H7 (cell line): ENCODE measurements at places on chromosomes 1 and 21. TPM values are rescaled to one million over a fixed set of nuclear protein-coding genes. Genes with fewer than 3 reads are reported as not detected.

The DCST1 gene
- not detected in 2 replicates for total RNA-seq

The KCNA3 gene
- total RNA-seq = 0.48 and 0.59 TPM in 2 replicates

The USF1 gene
- 169 and 176 TPM in 2 replicates for total RNA-seq

The RNF207 gene
- 6.8 and 25.3 TPM in 2 replicates for total RNA-seq

The DENND2C gene
- 1.7 and 2.1 TPM in 2 replicates for total RNA-seq

The NECTIN4 gene
- total RNA-seq = not detected in 2 replicates

The OLIG2 gene
- total RNA-seq = 0.17 and 0.67 TPM in 2 replicates

The RNPEP gene
- 129 and 136 TPM in 2 replicates for total RNA-seq

- DNase-seq = peak; percentile 99
Observed at GRCh38 chr1:156920233-156921052, at the start of gene LRRC71. TSS of gene LRRC71 (plus strand) at chr1:156920632. CDS start at chr1:156920804, 172 bp downstream.

DNA sequence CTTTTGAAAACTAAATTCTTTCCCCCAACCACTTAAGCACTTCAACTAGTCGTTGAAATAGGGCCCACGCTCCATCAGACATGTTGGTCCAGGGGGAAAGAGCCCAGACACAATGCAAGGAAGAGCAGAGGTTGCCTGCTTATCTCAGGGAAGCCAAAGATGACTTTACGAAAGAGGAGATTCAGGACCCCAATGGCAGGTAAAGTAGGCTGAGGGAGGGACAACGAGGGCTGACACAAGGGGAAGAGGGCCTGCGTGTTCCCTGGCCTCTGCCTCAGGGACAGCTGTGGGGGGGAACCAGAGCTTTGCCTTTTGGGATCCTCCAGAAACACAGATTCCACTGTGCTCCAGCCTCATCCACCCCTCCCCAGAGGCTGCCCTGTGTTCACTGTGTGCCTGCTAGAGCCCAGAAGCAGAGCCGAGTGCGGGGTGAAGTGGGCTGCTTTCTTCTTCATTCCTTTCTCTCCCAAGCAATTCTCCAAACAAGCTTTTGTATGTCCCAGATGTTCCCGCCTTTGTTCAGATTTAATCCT, 135.5 kb upstream of the GRIK3 start:
- no peak for DNase-seq

DNA sequence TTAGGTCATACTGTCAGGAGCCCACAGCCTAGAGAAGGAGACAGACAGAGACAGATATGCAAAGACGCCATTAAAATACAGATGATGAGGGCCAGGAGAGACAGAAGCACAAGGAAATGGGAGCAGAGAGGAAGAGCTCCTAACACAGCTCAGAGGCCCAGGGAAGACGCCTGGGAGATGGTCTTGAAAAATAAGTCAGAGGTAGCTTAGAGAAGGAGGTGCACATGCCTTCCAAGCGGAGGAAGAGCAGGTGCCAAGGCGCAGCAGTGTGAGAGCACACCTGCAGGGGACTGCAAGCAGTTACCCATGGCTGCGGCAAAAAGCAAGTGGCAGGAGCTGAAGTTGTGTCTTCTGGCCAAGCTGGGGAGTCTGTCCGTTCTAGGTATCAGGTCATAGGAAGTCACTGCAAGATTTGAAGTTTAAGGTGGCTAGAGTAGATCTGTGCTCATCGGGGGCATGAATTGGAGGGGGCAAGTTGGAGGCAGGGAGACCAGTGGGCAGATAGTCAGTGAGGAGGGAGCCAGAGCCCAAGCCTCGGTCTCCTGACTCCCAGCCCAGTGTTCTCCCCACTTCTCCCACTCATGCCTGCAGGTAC, 1.3 kb upstream of the TRABD2B start:
- peak; percentile 57 for DNase-seq

- no peak for DNase-seq
Observed at GRCh38 chr1:12640237-12640957, 3.5 kb upstream of the AADACL4 start.

DNA sequence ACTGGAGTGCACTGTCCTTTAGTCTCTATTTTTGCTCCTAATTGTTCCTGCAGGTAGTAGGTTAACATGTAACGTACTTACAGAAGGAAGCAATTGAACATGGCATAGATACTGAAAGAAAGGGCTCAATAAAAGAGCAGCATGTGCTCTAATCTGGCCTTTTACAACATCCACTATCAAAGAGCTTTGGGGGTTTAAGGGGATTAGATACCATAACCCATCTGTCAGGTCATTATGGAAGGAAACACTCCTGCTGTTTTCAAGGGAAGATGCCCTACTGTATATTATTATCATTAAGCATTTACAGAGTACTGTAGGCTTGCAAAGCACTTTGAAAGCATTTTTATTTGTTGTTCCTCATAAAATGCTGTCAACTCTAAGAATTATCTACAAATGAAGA, 152.8 kb downstream of the TTLL7 start:
- no peak for DNase-seq

- DNase-seq = peak; percentile 70
Observed at GRCh38 chr1:29501227-29501976, 265.1 kb downstream of the PTPRU start.

DNA sequence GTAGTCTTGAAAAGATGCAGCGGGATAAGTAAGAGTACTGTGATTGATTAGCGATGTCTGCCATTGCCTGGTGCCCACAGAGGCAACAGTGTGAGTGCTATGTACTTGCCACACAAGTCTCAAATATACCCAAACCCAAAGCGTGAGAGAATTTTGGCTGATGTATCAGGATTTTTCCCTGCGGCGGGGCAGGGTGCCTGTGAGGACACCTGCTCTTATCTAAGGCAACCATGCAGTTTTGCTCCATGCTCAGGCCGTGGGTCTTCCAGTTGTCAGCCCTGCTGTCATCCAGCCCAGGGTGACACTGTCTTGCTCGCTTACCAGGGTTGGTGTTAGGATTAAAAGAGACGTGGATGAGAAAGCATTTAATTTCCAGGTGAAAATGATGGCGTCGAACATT, 202.7 kb downstream of the PTPRU start:
- DNase-seq = no peak

DNA sequence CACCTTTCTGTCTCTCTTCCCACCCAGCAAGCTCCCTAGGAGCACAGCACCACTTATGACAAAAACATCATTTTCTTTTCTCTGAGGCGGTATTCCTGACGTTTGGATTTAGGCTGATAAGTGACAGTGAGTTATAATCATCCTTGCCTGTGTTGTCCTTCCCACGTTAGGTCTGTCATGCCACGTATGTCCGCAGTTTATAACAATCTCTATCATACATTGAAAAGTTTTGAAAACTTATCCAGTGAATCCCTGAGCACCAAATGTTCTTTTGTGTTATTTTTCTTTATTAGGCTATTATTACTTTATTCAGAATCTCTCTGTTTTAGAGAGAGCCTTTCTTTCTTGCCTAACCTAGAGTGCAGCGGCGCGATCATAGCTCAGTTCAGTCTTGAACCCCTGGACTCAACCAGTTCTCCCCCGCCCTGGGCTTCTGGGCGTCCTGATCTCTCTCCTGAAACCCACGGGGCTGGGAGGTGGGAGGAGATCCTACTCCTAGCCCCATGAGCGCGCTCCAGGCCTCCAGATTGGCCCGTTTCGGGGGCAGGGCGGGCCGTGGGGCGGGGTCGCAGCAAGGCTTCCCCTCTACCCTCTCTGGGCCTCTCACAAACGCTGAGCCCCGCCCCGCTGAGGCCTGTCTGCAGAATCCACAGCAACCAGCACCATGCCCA, at the start of gene GSTM2:
GSTM2 (plus strand) TSS at position 606 of the 671 bp plus-strand sequence; CDS start at position 665, 59 bp downstream.
- peak; percentile 97 for DNase-seq

DNA sequence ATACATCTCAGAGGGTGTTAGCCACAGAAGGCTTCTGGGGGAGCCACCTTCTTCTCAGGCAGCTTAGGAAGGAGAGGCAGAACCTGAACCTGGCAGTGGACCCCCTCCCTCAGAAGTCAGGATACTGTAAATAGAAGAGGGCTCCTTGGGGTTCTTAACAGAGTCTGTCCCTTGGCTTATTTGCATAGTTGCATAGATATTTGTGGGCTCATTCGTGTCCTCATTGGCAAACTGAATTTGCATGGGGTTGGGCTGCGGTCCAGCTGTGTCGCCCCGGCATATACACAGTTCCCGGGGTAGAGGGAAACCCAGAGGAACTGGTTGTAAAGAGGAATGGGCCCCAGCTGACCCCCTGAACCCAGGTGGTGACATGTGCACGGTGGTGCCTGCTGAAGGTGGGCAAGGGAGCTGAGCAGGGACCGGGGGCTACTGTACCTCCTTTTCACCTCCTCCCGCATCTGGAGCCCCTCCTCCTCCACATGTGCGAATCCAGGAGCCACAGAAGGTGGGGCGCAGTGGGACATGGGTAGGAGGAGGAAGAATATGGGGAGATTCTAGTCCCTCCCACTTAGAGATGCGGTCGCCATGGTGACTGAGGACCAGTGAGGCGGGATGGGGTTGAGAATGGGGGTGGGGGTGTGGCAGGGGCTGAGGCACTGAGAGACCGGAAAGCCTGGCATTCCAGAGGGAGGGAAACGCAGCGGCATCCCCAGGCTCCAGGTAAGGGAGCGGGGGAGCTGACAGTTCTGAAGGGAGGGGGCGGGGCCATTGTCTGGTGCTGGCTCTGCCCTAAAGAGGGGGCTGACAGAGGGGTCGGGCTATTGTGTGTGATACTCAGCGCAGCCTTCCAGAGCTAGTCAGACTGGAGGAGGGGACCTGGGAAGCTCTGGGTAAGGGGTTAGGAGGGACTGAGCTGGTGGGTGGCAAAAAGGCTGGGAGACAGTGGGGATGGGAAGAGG, 3.7 kb upstream of the SEMA4A start:
- DNase-seq = peak; percentile 95

DNA sequence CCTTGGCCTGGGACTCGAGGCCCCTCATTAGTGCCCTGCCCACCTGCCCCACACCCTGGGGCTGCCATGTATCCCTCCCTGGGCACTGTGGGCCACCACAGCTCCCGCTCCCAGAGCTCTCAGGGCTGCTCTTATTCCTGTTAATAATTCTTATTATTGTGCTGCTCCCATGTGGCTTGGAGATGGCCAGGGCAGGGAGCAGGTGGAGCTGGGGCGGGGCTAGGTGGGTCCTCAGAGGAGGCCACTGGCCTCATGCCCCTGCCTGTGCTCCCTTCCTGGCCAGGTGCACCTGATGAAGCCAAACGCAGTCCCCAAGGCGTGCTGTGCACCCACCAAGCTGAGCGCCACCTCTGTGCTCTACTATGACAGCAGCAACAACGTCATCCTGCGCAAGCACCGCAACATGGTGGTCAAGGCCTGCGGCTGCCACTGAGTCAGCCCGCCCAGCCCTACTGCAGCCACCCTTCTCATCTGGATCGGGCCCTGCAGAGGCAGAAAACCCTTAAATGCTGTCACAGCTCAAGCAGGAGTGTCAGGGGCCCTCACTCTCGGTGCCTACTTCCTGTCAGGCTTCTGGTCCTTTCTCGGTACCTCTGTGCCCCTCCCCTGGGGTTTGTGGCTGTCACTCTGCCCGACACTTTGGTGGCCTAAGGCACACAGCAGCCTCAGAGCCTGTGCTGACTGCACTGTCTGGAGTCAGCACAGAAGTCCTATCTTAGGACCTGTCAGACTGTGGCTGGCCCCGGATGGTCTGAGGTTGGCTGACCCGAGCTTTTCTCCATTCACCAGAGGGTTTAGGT, 34.1 kb downstream of the BMP8A start:
- DNase-seq = no peak

DNA sequence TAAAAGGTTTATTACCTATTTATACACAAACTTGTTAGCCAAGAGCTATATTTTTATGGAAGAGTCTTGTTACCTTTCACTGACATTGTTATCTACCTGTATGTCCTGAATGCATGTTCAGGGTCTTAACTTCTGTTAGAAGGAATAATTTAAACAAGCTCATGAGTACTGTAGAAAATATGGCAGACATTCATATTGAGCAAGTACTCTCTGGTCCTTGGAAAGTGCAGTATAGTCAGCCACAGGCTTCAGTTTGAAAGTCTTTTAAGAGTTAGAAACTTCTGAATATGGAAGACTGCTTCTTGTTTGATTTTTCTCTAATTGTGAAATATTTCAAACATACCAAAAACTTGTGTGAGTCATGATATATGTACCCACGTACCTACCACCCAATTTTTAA, 16.6 kb downstream of the DIP2A start:
- no peak for DNase-seq

- DNase-seq = peak; percentile 20
Observed at GRCh38 chr1:214419650-214420049, 131.8 kb downstream of the PTPN14 start.

GRCh38 chr1:184622136-184622823, 132.4 kb downstream of the EDEM3 start:
- DNase-seq = no peak

DNA sequence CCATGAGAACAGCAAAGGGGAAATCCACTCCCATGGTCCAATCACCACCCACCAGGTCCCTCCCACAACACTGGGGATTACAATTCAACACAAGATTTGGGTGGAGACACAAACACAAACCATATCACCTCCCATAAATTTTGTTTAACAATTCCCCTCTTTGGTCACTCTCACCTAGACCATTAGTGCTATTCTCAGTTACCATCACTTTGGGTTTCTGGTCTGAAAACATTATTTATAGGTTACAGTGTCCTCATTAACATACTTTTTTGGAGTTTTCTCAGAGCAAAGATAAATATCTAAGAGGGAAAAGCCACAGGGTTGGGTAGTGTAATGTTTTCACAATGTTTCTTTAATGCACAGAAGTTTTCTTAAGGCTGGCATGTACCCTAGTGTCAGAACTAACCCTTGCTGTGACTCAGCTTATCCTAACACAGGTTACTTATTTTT, 47.7 kb upstream of the DNAH14 start:
- no peak for DNase-seq

DNA sequence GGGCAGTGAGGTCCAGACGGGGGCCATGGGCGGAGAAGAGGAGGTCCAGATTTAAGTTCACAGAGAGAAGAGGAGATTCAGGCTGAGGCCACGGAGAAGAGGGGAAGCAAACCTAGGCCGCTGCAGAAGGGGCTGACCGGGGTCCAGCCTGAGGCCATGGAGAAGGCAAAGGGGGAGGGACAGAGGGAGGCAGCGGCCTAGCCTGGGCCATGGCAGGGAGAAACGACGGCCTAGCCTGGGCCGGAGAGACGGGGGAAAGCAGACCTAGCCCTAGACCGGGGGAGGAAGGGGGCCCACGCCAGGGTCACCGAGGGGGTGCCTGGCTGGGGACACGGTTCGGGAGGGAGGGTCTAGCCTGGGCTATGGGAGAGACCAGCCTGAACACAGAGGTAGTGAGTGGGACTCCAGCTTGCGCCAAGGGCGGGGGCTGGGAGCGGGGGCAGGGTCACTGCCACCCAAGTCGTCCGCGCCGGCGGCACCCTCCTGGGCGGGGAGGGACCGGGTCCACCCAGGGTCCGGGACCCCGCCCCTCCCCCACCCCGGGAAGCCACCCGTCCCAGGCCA, 459 bp downstream of the CAPZB start:
- no peak for DNase-seq

GRCh38 chr1:28265577-28265976, 6.3 kb downstream of the SESN2 start:
- DNase-seq = no peak

DNA sequence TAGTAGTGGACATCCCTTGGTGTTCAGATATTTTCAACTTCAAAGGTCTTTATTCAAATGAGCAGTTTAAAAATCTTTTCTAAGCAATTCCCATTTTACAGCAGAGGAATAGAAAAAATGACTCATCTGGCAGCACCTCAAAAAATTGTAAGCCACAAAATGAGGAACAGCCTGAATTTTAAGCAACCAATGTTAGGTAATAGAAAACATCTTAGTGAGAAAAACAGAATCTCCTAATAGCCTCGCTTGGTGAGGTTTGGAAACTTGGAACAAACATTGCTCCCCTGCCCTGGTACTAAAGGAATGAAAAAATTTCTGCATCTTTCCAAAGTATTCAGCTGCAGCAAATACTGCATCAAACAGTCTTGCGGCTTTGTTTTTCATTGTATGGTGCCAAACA, 264.4 kb downstream of the NTNG1 start:
- DNase-seq = no peak
